ENCODE measurements at places on chromosomes 13 and 19.

GRCh38 chr13:35025314-35025713, 83.2 kb downstream of the NBEA start:
- no peak for DNase-seq

DNA sequence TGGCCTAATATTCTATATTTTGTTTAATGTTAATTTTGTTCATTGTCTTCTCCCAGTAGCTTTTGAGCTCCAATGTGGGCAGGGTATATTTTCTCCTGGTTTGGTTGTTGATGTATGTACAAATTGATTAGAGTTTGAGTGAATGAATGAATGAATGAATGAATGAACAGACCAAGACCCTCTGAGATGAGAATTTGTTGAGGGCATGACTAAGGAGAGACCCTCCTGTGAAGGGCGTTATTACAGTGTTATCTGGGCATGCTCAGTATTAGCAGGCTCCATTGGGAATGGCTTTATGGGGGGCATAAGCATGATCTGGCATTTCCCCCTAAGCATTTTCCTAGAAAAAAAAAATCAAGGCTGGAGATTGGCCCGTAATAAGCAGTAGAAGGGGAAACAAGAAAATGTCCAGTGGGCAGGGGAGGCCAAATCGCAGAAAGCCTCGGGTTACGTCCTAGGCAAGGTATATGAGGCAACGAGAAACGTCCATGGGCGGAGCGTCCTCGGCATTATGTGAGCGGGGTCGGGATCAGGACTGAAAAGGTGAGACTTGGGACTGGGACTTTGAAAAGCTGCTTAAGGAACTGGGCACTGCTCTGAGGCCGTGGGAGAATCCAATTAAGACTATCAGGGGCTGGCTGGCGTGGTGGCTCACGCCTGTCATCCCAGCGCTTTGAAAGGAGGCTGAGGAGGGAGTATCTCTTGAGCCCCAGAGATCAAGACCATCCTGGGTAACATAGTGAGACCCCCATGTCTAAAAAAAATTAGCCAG, 904 bp upstream of the ARHGAP33 start:
- DNase-seq, result no peak

DNA sequence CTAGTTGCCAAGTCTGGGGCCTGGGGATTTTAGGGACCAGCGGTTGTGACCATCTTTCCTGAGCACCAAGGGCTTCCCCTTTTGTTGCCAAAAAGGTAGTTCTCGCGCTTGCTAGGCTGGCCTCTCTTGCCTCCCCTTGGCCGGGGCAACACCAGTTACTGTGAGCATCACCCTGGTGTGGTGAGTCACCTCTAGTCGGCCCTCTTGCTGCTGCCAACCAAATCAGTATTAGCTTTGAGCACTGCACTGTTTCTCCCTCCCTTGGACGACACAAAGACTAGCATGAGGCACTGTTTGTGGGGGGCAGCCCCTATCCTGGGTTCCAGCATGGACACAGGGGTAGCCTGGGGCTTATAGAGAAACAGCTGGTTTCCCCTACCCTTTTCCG, 6.9 kb downstream of the SYDE1 start:
- no peak for DNase-seq

DNA sequence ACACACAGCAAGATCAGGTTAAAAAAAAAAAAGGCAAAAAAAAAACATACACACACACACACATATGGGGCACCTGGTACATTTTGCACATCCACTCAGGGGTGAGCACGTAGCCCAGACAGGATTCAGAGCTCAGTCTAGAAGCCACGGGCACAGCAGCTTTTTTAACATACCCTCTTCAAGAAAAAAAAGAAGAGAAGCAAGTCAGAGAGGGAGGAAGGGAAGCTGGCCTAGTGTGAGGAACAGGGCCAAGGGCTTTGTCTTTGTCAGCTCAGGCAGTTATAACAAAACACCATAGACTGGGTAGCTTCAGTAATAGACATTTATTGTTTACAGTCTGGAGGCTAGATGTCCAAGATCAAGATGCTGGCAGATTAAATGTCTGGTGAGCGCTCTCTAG, 2.3 kb upstream of the TPM4 start:
- no peak for DNase-seq

DNA sequence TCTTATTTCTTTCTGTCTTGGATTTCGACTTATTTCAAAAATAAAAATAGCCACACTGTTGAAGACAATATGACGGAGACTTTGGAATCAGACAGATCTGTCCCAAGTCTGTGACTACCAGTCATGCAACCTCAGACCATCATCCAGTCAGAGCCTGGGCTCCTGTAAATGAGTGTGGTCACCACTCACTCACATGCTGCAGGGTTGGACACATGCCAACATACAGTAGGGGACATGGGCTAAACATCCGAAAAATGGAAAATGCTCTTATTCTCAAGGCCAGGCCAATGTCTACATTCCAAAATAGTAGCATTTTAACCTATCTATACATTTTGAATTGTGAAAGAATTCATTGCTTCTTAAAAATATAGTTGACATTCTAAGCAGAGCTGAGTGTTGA, 75.5 kb upstream of the EDNRB start:
- no peak for DNase-seq

DNA sequence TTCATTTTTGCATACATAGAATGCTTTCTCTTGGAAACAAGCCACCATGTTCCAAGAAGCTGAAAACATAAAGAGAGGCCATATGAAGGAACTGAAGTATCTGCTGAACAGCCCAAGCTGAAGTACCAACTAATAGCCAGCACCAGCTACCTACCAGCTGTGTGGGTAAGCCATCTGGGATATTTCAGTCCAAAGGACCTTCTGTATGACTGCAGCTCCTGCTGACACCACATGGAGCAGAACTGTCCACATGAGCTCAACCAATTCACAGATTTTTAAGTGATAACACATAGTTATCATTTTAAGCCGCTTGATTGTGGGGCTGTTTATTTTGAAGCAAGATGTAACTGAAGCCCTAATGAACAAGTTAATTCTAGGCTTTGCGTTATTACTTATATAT, 621.1 kb upstream of the KLHL1 start:
- DNase-seq, result no peak

GRCh38 chr19:31015778-31016177, 333.5 kb downstream of the TSHZ3 start:
- no peak for DNase-seq

- no peak for DNase-seq
Observed at GRCh38 chr13:106259928-106260327, 275.5 kb downstream of the EFNB2 start.

- DNase-seq, result no peak
Observed at GRCh38 chr19:36939153-36939552, 23.0 kb downstream of the ZNF568 start.

- DNase-seq, result no peak
Observed at GRCh38 chr13:104163866-104164630, 1097.8 kb upstream of the SLC10A2 start.

DNA sequence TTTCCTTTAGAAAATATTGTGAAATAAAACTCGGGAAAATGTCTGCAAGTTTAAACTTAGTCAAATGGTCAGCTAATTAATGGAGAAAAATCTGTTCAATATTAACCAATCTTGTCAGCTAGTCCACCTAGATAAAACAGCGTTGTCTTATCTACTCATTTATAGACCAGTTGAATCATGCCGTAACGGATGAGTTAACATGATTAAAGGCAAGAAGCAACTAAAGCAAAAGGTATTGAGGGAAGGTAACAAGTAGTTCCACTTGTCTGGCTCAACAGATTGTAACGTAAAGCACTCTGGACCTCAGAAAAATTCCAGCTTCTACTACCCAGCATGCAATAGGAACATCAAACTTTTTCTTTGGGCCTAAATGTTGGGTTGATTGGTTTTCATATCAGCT, 958.2 kb downstream of the DIAPH3 start:
- DNase-seq, result no peak

DNA sequence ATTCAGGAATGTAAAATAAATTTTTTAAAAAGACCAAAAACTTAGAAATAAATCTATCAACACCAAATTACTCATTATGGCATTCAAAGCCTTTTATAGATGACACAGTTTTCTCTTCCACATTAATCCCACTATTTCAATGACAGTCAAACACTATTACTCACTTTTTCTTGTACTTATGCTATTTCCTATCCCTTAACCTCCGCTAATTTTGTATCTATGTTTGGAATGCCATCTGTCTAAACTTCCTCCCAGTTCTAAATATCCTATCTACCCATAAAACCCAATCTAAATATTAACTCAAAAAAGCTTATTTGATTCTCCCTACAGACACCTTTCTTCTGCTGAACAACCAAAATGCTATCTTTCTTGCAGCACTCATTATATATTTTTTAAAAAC, 203.5 kb downstream of the ENOX1 start:
- no peak for DNase-seq

DNA sequence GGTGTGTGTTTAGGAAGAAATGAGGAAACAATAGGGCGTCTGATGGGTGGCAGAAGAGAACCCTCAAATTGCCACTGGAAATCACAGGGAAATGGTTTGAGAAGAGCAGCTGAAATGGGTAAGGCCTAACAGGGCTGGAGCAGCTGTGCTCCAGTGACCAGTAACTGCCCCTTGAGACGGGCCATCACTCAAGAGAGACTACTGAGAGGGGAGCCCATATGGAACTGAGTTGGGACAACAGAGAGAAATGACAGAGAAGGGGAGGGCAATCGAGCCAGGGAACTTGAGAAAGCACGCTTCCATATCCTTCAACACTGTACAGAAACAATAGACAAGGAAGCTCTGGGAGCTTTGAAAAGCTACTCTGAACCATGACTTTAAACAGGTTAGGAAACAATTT, 175.2 kb upstream of the RNF113B start:
- no peak for DNase-seq

DNA sequence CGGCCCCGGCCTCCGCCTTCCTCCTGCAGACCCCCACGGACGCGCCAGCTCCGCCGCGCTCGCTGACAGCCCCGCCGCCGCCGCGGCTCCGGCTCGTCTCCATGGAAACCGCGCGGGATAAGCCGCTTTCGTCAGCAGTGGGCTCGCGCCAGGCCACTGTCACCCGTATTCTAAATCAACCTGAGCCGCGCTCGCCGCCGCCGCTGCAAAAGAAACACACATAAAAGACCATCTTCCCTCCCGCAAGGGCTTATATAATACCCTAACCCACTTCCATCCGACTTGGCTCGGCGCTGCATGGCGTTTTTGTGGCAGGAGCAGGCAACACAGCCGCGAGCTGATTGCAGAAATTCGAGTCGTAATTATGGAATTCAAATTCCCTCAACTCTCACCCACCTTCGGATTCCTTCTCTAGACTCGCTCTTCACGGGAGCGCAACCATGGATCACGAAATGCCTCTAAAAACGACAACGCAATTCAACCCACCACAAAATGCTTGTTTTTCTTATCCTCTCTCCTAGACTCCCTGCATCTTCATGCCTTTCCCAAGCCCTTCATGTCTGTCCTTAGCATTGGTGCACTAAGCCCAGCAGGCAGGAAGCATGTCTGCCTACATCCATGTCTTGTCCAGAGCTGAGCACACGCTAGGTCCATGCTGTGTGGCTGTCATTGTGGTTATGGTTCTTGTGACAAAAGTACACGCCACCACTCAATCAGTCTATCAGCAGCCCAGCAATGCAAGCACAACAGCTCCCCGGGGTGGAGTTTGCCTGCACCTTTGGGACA, at the start of gene AMER2:
AMER2 (minus strand) TSS at position 772 of the 786 bp plus-strand sequence; CDS start at position 103, 669 bp downstream.
- DNase-seq, result no peak

DNA sequence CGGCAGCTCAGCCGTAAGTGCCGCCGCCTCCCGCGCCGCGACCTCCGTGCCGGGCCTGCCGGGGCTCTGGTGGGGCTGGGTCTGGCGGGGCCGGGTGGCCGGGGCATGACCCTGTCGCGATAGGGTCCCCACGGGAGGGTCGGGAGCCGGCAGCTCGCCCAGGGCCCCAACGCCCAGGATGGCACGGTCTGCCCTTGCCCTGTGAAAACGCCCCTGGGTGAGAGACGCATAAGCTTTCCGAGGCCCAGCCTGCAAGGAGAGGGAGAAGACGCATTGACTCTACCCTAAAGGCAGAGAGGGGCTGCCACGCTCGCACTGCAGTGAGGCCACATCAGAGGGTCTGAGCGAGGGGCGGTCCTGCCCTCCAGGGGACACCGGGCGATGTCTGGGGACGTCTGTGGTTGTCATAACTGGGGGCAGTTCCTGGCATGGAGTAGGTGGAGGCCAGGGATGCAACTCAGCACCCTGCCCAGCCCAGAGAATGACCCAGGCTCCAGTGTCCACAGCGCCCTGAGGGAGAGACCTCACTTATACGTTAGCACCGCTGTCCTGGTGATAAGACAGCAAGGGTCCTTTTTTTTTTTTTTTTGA, 539 bp downstream of the ZNF554 start:
- no peak for DNase-seq

- DNase-seq, result no peak
Observed at GRCh38 chr19:51521781-51522180, 9.7 kb downstream of the SIGLEC6 start.

GRCh38 chr13:32446773-32447465, 19.0 kb upstream of the N4BP2L1 start:
- no peak for DNase-seq

DNA sequence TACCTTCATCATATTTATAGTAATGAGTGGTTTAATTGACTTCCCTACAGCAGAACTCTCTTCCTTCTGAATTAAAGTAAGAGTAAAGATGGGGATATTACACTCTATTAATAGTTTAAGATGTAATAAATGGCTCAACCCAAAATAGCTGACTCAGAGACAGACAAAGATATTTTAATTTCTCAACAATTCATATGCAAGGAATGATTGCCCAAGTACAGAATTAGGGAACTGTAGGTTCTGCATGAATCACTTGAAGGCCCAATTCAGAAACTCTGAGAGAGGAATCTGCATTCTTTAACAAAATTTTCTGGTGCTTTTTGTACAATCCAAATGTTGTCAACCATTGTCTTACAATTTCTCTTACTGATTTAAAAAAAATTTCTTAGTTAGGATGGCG, 42.9 kb upstream of the PCDH9 start:
- DNase-seq, result no peak

- DNase-seq, result no peak
Observed at GRCh38 chr13:33326246-33326645, 40.7 kb upstream of the STARD13 start.

GRCh38 chr19:2062389-2062729, 11.3 kb upstream of the MKNK2 start:
- no peak for DNase-seq

- DNase-seq, result no peak
Observed at GRCh38 chr13:99057310-99057975, 79.6 kb upstream of the DOCK9 start.

- DNase-seq, result no peak
Observed at GRCh38 chr13:105957769-105958438, 577.6 kb downstream of the EFNB2 start.

- DNase-seq, result no peak
Observed at GRCh38 chr13:40096357-40096901, 441.0 kb downstream of the COG6 start.

GRCh38 chr13:104936304-104936703, 1599.2 kb downstream of the EFNB2 start:
- no peak for DNase-seq

GRCh38 chr19:37492213-37492612, 14.5 kb upstream of the ZNF793 start:
- no peak for DNase-seq

DNA sequence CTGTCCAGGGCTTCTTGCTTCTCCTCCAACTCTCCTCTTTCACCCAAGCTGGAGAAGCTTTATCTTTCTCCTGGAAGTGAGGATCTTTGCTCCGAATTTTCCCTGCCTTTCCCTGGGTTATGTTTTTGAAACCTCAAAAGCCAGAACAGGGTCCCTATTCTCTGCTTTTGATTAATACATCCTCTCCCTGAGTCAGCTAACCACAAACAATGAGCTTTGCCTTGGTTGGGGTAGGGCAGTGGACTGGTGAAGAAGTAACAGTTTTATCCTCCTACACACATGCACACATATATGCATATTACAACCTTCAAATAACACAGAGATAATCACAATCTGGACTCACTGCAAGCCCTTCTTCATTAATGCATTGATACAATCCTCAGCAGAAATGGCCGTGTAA, 44.6 kb downstream of the DLEU7 start:
- DNase-seq, result no peak

All from stimulated activated CD4-positive, alpha-beta T cell treated with anti-CD3 and anti-CD28 coated beads, Interleukin-4, amount 100 ng/mL, for 48 hours (primary cell).